ENCODE measurements at places on chromosomes 3 and 15.

DNA sequence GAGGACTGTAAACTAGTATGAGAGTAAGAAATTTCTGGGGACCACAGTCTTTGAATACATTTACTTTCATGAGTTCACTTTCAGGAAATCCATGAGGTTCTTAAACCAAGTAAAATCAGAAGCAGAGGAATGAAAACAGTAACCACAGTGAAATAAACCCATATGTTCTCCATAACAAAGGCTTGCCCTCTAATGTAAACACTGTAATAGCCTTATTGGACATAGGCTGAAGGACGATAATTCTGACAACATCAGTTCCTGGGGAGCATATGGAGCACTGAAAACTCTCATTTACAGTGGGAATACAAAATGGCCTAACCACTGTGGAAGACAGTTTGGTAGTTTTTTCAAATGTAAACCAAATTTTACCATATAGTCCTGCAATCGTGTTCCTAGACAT is 965.8 kb downstream of the NSUN3 start:
- DNase-seq, result no peak

GRCh38 chr3:83948771-83949170 is 1010.0 kb upstream of the CADM2 start:
- DNase-seq, result no peak

DNA sequence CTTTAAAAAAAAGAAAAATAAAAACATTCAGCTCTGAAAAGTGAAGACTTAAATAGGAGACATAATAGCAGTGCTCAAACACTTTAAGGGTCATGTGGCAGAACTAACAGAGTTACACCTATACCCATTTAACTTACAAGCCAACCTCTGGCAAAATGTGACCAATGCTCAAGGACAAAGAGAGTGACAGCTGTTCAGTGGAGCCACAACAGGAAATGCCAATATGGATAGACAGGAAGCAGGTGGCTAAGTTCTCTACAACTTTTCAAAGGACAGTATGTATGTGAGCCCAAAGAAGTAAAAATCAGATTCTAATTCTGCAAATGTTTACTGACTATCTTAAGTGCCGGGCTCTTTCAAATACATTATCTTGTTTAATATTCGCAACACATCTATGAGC is 3.4 kb downstream of the TMCC1 start:
- DNase-seq, result no peak

DNA sequence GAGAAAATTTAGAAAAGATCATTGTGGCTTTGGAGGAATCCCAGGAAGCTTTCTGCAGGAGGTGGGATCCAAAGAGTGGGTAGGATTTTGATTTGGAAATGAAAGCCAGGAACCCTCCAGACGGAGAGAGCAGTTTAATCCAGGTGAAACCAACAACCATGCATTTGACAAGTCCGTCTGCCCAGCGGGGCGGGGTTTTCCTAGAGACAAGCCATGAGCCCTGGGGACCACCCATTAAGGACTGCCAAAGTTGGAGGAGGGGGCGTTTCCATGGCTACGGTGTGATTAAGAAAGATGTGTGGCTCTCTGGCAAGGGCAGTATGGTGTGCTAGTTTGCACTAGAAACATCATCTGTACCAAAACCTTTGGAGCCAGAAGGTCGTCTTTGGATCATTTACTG is 53.4 kb downstream of the SRGAP3 start:
- no peak for DNase-seq

- no peak for DNase-seq
These were observed 250.0 kb upstream of the SLCO3A1 start for GRCh38 chr15:91603384-91604080.

DNA sequence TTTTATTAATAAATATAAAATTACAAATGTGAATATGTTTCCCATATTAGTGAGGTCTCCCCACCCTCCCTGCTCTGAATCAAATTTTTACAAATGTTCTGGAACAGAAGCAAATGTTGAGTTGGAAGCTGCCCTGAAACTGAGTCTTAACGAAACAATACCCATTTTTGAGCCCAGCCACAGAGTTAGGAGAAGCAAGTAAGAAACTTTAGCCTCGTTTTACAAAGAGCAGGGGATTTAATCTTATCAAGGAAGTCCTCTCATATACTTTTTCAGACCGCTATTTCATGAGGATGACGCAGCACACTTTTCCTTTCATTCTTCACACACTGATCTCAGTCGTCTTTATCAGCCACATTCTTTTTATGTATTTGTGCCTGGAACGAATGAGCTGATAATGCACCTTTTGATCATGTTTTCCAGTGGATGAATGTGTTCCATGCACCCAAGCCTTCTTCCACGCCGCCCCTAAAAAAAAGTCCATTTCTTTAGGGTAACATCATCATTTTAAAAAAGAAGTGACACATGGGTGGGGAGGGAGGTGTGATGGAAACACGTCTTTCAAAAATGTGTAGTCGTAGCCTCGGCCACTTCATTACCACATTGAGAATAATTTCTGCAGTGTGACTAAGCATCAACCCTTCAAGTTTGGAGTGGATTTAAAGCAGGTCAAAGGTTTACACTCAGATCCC is 48.1 kb downstream of the SETMAR start:
- no peak for DNase-seq

DNA sequence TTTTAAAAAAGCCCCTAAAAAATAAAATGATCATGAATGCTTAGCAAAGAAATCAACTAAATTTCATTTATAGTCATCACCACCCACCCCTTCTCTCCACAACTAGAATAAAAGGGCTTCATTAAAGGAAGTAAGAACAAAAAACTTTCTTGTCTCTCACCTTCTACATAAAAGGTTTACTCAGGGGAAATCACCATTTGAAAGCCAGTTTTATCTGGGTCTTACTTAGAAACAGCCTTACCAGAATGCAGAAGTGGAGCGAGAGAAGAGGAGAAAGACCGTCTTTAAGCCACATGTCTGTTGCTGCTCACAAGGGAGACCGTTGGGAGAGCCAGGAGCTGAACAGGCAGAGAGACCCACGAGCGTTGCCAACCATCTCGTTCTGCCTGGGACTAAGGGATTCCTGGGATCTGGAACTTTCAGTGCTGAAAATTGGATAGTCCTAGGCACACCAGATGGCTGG is 350.1 kb upstream of the PROK2 start:
- no peak for DNase-seq

DNA sequence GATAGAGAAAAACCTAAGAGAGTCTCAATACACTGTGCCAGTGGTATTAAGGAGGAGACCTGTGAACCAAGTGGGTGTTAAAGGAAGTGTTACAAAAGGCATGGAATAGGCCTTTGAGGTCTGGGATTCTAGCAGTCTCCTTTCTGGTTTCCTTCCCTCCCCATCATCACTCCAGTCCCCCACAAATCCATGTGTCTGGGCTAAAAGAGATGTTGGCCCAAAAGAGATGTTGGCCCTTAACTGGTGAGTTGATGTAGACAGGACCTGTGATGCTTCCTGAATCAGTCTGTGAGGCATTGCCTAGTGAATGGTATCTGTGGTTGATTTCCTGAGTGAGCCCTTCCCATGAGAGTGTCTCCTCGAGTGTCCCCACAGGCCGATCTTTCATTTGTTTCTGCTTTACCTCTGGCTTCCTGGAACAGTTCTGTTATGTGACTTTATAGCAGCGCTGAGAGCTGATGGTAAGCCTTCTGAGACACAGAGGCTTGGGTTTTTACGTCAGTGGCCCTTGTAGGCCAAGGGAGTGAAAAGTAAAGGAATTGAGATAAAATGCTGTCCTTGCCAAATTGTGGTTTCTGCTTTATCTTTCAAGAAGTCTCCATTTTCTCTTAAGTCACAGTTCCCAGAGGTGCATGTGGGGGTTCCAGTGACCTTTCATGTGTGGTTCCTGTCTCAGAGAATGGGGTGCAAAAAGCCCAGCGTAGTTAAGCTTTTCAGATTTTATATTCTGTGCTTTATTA is 87.8 kb downstream of the KLHL25 start:
- no peak for DNase-seq

- no peak for DNase-seq
These were observed 165.8 kb downstream of the ERC2 start for GRCh38 chr3:56302417-56302816.

- no peak for DNase-seq
These were observed 149.2 kb downstream of the CNTN4 start for GRCh38 chr3:2247831-2248230.

GRCh38 chr15:101176625-101177024 is 75.2 kb downstream of the CHSY1 start:
- no peak for DNase-seq

GRCh38 chr3:66392512-66392911 is 108.3 kb downstream of the LRIG1 start:
- DNase-seq, result no peak

DNA sequence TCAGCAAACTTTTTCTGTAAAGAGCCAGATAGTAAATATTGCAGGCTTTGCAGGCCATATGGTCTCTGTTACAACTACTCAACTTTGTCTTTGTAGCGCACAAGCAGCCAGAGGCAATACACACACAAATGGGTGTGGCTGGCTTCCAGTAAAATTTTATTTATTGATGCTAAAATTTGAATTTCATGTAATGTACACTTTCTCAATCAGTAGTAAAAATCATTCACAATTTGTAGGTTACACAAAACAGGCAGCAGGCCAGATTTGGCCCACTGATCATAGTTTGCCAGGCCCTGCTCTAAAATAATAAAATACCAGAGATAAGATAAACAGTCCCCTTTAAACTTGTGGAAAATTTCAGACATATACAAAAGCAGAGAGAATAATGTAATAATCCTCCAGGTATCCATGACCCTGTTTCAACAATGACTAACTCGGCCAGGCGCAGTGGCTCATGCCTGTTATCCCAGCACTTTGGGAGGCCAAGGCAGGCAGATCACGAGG is 330.3 kb downstream of the SHQ1 start:
- no peak for DNase-seq

DNA sequence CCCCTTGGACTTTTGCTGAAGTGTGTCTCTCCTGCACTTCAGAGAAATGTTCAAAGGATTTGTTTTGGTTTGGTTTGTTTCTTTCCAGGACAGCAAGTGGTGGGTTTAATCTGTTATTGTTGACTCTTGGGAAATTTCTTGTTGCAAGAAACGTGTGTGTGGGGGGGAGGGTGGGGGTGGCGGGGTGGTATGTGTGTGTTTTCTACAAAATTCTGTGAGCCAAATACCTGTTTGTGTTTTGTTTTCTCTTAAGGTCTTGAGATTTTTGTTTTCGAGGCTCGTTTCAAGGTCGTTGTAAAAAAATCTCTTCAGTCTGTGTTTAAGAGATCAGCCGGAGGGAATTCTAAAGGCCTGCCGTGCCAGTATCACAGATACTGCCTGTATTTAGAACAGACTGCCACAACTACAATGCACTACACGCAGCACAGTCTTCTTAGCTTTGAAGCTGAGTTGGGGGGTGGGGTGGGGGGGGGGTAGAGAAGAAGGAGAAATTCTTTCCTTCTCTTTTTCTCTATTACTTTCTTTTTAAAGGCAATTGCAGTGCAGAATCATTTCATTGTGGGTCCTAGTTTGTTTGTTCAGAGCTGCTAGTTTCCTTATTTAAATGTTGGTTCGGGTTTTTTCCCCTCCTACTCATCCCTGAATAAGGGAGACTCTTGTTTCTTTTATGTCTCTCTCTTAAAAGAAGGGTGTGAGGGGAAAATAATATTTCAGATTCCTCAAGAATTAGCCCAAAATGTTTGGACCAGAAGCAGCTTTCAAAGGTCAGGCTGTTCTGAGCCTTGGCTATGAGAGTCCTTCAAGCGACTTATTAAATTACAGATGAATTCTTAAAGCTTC is 1.4 kb upstream of the BCL6 start:
- no peak for DNase-seq

- no peak for DNase-seq
These were observed 32.7 kb downstream of the IQSEC1 start for GRCh38 chr3:13040361-13041074.

DNA sequence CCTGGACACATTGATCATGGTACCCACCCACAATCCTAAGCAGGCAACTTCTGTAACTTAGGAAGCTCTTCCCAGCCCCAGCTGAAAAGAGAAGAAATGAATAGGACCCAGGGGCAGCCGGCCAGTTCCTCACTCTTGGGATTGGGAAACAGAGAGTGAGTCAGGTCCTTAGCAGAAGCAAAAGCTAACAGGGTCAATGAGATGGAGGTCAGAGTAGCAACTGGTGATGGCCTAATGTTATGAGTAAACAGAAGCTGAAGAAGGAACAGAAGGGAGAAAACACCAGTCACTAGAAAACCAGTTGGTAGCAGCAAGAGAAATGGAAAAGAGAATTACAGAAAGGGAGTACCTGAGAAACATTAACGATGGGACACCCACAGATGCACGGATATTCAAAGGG is 20.0 kb downstream of the RIOX2 start:
- DNase-seq, result no peak

DNA sequence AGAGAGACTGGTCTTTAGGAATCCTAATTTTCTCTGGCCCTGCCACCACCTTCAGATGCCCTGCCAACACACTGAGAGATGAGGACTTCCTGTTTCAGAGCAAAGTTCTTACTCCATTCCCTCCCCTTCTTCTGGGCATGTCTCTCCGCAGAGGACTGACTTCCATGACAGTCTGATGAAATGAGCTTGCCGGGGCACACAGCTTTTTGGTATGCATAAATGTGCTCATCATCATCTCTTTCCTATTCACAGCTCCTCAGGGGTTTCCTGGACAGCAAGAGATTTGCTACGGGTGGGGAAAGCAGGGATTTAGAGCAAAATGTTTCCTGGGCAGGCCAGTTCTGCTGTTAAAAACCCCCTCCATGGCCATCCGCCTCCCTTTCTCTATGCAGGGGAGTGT is 27.6 kb upstream of the SEMA6D start:
- no peak for DNase-seq

DNA sequence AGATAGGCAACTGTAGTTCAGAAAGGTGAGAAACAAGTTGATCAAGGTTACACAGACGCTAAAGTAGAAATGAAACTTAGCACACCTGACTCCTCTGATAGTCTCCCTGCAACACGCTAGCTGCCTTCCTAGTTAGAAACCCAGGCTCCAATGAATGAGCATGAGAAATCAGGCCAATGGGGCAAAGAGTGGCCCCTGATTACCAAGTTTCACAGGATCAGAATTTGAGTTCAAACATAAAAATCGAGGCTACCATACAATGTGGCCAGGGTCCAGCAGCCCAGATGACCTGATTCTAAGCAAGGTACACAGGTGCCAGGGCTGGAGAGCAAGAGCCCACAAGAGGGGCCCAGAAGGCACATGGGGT is 7.7 kb downstream of the PLD1 start:
- no peak for DNase-seq

GRCh38 chr3:143216709-143217182 is 97.2 kb downstream of the CHST2 start:
- no peak for DNase-seq

DNA sequence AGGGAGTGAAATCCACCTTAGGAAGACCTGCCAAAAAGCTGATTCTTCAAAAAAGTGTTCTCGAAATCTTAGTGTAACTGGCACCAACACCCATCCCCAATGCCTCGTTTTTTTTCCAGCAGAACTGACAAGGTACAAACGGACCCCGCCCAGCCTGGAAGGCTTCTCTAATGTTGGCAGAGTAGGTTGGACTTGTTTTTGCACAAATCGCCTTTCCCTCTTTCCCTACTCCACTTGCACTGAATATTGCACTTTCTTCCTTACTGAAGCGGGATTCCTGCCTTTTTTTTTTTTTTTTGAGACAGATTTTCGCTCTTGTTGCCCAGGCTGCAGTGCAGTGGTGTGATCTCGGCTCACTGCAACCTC is 544 bp upstream of the TIMMDC1 start:
- DNase-seq, result no peak

GRCh38 chr3:27176256-27176655 is 192.9 kb downstream of the NEK10 start:
- DNase-seq, result no peak

GRCh38 chr15:77013776-77014131 is 18.8 kb downstream of the PSTPIP1 start:
- peak; percentile 61 for DNase-seq

- DNase-seq, result no peak
These were observed 103.4 kb downstream of the IL20RB start for GRCh38 chr3:137061186-137061585.

GRCh38 chr15:90036806-90037510 is 35.8 kb downstream of the ZNF710 start:
- no peak for DNase-seq
